ENCODE measurements at places on chromosomes 4 and X.
A peak's percentile ranks its signal among the peaks of the same experiment; 100 is the strongest.

DNA sequence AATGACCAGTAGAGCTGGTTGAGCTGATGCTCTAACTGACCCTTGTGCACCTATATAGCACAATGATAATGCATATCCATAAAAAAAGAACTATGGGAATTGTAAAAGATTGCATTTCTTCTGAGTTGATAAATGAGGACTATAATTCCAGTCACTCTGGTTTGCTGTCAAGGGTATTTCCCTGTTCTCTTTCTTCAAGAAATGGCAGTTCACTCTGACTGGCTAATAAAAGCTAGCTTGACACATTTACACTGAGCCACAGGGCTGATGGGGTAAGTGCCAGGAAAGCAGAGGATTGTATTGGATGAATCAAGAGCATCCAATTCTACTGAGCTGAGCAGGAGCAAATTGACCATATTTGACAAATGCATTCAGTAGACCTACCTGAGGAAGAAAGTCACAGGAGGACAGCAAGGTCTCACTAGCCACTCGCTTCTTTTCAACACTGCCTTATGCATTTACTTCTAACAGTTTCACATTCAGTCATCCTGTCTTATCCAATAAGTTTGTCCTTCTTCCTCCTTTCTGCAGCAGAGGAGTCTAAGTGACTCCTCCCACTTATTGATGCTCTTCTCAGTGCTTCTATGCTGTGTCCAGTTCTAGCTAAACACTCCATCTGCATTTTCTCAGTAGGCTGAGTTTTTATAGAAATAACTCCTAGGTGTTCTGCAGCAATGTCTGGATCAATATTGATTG, 43.0 kb downstream of the RBMX2 start:
- no peak for DNase-seq

- DNase-seq, result no peak
Measured at GRCh38 chrX:152912106-152912505, 14.2 kb downstream of the ZNF185 start.

DNA sequence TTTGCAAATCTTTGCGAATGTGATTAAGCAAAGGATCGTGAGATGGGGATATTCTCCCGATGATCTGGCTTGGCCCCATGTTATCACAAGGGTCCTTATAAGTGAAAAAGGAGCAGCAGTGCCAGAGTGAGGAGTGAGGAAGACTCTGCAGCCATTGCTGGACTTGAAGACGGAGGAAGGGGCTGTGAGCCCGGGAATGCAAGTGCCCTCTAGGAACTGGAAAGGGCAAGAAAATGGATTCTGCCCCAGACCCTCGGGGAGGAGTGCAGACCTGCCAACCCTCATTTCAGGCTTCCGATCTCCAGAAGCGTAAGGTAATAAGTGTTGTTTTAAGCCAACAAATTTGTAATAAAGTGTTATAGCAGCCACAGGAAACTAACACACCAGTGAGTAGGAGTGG, 76.3 kb downstream of the EVC start:
- no peak for DNase-seq

- no peak for DNase-seq
Measured at GRCh38 chr4:7328162-7328912, 106.4 kb downstream of the PSAPL1 start.

DNA sequence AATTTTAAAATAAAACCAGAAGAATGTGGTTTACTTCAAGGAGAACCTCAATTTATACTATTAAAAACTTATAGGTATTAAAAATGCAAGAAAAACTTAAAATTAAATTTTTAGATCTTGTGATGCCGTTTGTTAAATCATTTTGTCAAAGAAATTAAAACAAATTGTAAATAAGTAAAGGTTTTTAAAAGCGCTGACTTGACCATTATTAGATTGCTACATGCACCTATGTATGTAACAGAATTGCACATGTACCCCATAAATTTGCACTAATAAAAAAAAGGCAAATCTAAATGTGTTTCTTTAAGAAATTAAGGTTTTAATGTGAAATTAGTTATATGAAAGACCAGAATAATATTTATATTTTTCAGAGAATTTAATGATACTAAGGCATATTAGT, 156.1 kb downstream of the LARP7 start:
- DNase-seq, result no peak

GRCh38 chr4:110900213-110900769, 277.4 kb upstream of the PITX2 start:
- DNase-seq, result no peak

- peak; percentile 33 for DNase-seq
Measured at GRCh38 chrX:117743469-117744251, 372.9 kb downstream of the KLHL13 start.

DNA sequence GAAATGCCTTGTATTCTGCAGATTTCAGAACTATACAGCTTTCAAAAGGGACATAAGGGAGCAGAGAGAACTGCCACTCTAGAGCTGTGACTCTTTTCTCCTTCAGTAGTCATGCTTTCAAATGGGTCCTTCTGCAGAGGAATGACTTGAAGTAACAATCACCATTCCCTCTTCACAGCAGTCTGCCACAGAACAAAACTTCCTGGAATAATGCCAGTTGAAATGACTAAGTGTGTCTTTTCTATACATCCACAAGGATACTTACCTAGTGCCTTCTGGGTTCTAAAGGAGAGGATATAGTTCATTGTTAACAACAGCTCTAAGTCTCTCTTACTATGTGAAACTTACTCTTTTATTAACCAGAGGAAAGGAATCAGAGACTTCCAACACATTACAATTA, 515.4 kb upstream of the ATOH1 start:
- DNase-seq, result no peak

Measured in large intestine (tissue), 12 donors.